ENCODE measurements at places on chromosomes 11 and 22. TPM values are rescaled to one million over a fixed set of nuclear protein-coding genes. Genes with fewer than 3 reads are reported as not detected.

GRCh38 chr22:42817556-42817955, 39.5 kb downstream of the ARFGAP3 start:
- no peaks in the 10 kb centered on the region for H3K4me1 ChIP-seq
- H3K36me3 ChIP-seq: peaks cover 57% of the 10 kb centered on the region
- no peaks in the 10 kb centered on the region for H3K27me3 ChIP-seq
- no peak overlapping the region for H3K4me3 ChIP-seq
- no peak for DNase-seq

The SAA1 gene
- polyA plus RNA-seq: not detected

The TBX10 gene
- not detected for polyA plus RNA-seq

DNA sequence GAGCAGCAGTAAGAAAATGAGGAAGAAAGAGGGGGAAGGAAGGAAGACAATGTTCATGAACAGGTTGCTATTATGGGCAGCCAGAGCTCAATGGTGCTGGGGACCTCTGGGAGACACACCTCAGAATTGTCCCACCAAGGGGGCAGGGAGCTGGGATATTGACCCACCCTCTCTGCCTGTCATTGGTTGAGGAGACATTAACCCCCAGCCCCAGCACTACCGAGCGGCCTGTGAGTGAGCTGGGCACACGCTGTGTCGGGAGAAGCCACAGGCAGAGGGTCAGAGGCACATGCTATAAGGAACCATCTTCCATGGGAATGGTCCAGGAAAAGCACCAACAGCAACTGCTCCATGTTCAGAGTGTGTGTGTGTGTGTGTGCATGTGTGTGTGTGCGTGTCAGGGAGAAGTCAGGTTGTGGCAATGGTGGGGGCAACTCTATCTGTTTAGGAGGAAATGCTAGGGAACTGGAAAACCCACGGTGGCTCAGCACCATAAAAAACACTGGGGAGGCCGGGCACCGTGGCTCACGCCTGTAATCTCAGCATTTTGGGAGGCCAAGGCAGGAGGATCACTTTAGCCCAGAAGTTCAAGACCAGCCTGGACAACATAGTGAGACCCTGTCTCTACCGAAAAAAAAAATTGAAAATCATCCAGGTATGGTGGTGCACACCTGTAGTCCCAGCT, 49.2 kb downstream of the CD6 start:
- H3K27me3 ChIP-seq: no peaks in the 10 kb centered on the region
- H3K4me3 ChIP-seq: peak overlapping the region; percentile 86
- no peak for DNase-seq

DNA sequence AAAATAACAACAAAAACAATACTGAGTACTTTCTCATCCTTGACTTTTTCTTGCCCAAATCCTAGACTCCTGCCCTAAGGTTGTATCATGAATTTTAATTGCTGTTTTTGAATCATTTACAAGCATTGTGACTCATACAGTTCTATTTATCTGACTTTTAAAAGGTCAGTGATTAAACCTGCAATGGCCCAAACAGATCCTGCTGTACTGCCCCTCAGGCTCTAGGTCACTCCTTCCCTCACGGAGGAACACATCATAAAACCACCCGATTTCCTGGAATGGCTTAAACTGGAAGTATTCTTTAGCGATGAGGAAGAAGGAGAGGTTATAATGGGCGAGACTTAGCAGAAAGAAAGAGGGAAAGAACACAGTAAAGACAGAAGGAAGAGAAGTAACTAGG, 12.3 kb downstream of the ARFGAP3 start:
- no peak overlapping the region for H3K27ac ChIP-seq
- no peak for DNase-seq
- H3K36me3 ChIP-seq: peaks cover 6% of the 10 kb centered on the region
- no peak overlapping the region for H3K4me3 ChIP-seq

DNA sequence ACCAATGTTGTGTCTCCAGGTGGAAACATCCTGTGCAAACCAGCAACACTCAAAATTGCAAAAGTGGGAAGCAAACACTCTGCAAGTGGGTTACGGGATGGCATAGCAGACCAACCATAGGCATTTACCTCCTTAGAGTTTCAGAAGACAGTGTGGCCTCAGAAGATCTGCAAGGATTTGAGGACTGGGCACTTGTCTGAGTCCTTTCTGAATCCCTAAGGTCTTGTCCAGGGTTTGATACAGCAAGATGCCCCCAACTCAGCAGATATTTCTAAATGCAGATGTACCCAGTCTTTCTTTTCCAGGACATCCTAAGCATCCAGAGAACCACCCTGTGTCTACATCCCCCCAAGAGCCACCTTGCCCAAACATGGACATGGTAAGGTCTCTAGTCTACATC, 51.7 kb upstream of the SHANK2 start:
- H3K4me1 ChIP-seq: no peaks in the 10 kb centered on the region
- H3K27ac ChIP-seq: no peak overlapping the region
- H3K27me3 ChIP-seq: peaks cover 34% of the 10 kb centered on the region
- DNase-seq: no peak

The SMTNL1 gene
- polyA plus RNA-seq: 0.37 TPM

- no peaks in the 10 kb centered on the region for H3K27me3 ChIP-seq
- peak; percentile 81 for DNase-seq
- H3K36me3 ChIP-seq: no peaks in the 10 kb centered on the region
- peaks cover 25% of the 10 kb centered on the region for H3K4me1 ChIP-seq
- peak within 1 kb of the TSS; percentile 99 for H3K27ac ChIP-seq
- H3K4me3 ChIP-seq: peak within 1 kb of the TSS; percentile 99
Measured at GRCh38 chr22:37849089-37849751, at the start of gene EIF3L. Gene EIF3L (plus strand): TSS chr22:37849419. CDS start chr22:37849450, 31 bp downstream.
